Vagina (tissue), 2 donors: ENCODE measurements at places on chromosomes 16 and 17. TPM values are rescaled to one million over a fixed set of nuclear protein-coding genes. Genes with fewer than 3 reads are reported as not detected.

DNA sequence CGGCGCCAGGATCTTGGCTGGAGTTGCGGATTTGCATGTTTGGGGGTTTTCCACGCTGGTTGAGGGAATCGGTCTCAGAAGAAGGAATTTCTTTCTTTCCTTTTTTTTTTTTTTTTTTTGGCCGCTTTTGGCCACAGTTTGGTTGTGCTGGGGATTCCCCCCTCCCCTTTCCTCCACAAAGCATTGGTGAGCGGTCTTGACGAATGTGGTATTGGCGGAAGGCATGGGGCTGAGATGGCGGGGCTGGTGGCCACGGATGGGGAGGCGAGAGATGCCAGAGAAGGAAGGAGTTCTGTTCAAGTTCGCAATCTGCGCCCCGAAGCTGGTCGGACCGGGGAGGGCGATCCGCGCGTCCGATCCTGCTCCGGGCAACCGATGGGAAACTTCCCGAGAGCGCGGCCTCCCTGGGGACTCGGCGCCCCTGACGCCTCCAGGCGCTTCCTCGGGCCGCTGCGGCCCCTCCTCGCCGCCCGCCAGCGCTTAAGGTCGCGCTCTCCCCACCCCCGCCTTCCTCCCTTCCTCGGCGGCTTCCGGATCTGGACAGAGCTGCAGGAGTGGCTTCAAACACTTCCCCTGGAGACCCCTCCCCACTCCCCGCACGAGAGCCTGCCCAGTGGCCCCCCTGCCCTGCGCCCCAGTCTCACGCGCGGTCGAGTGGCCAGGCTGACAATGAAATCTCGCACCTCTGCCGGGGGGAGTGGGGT lies 43.2 kb downstream of the RAI1 start:
- peak overlapping the region; percentile 69 for H3K27ac ChIP-seq
- peak overlapping the region; percentile 60 for H3K4me3 ChIP-seq
- peaks cover 68% of the 10 kb centered on the region for H3K4me1 ChIP-seq
- H3K36me3 ChIP-seq = no peaks in the 10 kb centered on the region
- no peak for DNase-seq

- peaks cover 40% of the 10 kb centered on the region for H3K4me1 ChIP-seq
- H3K27me3 ChIP-seq = no peaks in the 10 kb centered on the region
Measured at GRCh38 chr17:45783593-45784292, 377 bp upstream of the CRHR1 start.

DNA sequence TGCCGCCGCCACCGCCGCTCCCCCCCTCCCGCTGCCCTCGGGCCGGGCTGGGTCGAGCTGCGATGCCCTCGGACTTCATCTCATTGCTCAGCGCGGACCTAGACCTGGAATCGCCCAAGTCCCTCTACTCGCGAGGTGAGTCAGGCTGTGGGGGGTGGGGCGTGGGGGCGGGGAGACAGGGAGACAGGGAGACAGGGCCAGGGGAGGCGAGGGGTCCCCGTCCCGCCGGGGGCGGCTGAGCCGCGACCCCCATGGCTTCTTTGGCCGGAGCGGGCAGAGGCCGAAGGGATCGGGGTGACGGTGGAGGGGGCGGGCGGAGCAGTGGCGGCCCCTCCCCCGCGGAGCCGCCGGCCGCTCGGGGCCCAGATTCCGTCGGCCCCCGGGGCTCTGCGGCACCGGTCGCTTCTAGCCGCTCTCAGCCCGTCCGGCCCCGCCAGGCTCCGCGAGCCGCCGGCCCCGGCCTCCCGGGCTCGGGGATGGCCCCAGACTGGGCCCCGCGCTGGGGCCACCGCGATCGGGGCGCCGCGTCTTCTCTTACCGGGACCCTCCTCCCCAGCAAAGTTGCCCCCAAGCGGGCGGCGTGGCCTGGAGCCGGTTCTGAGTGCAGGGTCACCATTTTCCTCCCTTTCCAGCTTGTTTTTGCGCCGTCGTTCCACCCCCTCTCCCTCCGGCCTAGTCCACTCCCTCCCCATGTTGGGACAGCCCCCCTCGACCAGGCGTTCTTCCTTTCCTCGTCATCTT lies 644 bp downstream of the NFAT5 start:
- peak overlapping the region; percentile 98 for H3K4me3 ChIP-seq
- H3K4me1 ChIP-seq = peaks cover 41% of the 10 kb centered on the region
- H3K27me3 ChIP-seq = no peaks in the 10 kb centered on the region
- no peaks in the 10 kb centered on the region for H3K36me3 ChIP-seq

GRCh38 chr17:1783834-1784611 lies 22.2 kb downstream of the SERPINF1 start:
- no peaks in the 10 kb centered on the region for H3K27me3 ChIP-seq
- peaks cover 76% of the 10 kb centered on the region for H3K4me1 ChIP-seq
- DNase-seq = no peak

- no peak overlapping the region for H3K27ac ChIP-seq
- no peaks in the 10 kb centered on the region for H3K36me3 ChIP-seq
- no peaks in the 10 kb centered on the region for H3K27me3 ChIP-seq
- H3K4me1 ChIP-seq = no peaks in the 10 kb centered on the region
- H3K4me3 ChIP-seq = no peak overlapping the region
Measured at GRCh38 chr16:51376080-51376479, 225.0 kb upstream of the SALL1 start.

- no peaks in the 10 kb centered on the region for H3K4me1 ChIP-seq
- no peak for DNase-seq
- H3K27me3 ChIP-seq = no peaks in the 10 kb centered on the region
- no peaks in the 10 kb centered on the region for H3K36me3 ChIP-seq
Measured at GRCh38 chr16:12614662-12615278, 188.9 kb downstream of the CPPED1 start.

GRCh38 chr16:1762196-1762878 lies 9.0 kb downstream of the NME3 start:
- no peaks in the 10 kb centered on the region for H3K4me1 ChIP-seq
- no peak for DNase-seq
- H3K27me3 ChIP-seq = no peaks in the 10 kb centered on the region
- no peak overlapping the region for H3K27ac ChIP-seq
- no peaks in the 10 kb centered on the region for H3K36me3 ChIP-seq
- H3K4me3 ChIP-seq = no peak overlapping the region

- H3K27me3 ChIP-seq = no peaks in the 10 kb centered on the region
- peak; percentile 72 for DNase-seq
- peaks cover 14% of the 10 kb centered on the region for H3K4me1 ChIP-seq
- H3K36me3 ChIP-seq = no peaks in the 10 kb centered on the region
- peak overlapping the region; percentile 72 for H3K27ac ChIP-seq
- H3K4me3 ChIP-seq = no peak overlapping the region
Measured at GRCh38 chr17:68401288-68401687, 56.0 kb downstream of the WIPI1 start.

DNA sequence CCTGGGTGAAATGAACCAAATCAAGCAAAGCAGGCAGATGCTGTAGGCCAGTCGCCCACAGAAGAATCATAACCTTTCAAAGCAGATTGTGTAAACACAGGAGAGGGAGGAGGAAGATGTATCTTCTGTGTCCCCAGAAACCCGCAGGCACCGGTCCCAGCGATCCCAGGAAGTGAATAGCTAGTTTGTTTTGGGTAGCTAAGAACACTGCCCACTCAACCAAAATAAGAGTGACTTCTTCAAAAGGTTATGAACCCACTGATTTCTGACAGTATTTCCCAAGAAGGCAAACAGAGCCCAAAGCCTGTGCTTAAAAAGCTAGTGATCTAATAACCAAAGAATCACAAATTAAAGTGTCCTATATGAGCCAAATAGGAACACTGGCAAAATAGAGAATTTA lies 67.8 kb downstream of the GRIN2A start:
- H3K4me3 ChIP-seq = no peak overlapping the region
- H3K4me1 ChIP-seq = no peaks in the 10 kb centered on the region
- no peaks in the 10 kb centered on the region for H3K27me3 ChIP-seq
- no peaks in the 10 kb centered on the region for H3K36me3 ChIP-seq
- no peak for DNase-seq
- no peak overlapping the region for H3K27ac ChIP-seq

DNA sequence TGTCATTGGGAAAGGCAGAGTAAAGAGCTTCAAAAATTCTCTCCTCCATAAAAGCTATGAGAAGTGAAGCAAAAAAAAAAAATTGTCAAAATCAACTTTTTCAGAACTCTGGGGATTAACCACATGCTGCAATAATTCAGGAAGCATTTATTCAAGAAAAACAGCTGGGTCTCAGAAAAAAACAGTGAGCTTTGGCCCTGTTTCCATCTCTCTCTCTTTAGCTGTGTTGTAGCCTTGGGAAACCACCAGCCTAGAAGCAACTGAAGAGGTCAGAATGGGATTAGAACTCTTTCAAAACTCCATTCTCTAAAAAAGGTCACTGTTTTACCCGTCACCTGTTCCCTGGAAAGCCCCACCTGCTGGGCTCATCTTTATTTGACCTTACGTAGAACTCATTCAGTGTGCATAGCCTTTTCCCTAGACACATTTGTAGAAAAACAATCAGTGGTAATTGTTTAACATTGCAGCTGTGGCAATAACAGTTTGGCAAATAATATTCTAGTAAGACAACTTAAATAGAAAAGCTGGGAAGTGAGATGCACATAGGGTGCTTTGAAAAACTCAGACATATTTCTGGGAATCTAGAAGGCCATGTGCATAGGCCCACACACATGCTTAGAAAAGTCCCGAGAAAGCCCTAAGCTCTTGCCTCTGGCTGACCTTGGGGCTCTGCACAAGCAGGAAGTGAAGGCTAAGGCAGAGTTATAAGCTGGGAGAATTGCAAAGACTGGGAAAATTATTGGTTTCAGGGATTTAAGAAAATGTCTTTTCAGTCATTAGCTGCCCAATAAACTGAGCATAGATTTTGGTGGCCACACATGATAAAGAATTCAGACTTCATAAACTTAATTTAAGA lies 18.0 kb downstream of the SLC5A11 start:
- no peak for DNase-seq
- no peaks in the 10 kb centered on the region for H3K36me3 ChIP-seq
- no peak overlapping the region for H3K4me3 ChIP-seq
- H3K27ac ChIP-seq = no peak overlapping the region

DNA sequence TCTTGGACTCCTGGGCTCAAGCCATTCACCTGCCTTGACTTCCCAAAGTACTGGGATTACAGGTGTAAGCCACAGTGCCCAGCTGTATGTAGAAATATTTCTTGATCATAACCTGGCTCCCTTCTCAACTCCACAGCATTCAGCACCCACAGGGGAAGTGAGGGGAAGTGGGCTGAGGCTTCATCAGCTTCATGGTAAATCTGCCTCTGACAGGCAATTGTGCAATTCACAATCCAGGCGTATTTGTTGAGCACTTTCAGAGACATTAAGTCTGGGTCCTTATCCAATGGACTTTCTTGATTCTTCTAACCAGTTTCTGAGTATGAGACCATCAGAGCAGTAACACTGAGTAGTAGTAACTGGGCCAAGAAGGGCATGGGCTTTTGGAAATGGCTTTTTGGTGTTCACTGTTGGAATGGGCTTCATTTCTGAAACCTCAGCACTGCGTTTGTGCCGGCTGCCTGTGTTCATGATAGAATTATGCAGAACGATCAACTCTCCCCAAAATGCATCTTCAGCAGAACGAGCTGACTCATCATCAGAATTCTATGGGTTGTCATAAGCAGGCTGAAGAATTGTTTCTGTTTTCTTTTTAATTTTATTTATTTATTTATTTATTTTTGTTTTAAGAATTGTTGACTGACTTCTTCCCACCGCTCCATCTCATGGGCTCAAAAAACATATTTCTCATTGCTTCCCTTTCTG lies 28.9 kb downstream of the FAM20A start:
- H3K4me3 ChIP-seq = no peak overlapping the region
- peaks cover 22% of the 10 kb centered on the region for H3K4me1 ChIP-seq
- DNase-seq = no peak

- H3K4me3 ChIP-seq = no peak overlapping the region
- no peak for DNase-seq
- no peaks in the 10 kb centered on the region for H3K27me3 ChIP-seq
Measured at GRCh38 chr16:58038219-58038641, 12.7 kb downstream of the MMP15 start.

DNA sequence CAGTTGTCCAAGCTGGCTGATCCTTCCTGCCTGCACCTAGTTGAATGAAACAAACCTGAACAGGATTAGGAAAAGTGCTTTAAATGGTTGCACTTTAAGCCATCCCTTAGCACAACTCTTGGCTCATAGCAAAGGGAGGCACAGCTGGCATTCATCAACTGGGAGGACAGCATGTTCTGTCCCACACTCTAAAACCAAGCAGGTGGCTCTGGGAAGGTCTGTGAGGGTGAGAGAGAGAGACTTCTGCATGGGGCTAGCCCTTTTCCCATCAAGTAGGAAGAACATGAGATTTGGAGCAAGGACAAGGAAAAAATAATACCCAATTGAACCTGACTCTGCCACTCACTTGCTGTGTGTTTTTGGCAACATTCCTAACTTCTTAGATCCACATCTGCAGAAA lies 140.9 kb upstream of the CCL2 start:
- no peaks in the 10 kb centered on the region for H3K27me3 ChIP-seq
- no peak overlapping the region for H3K27ac ChIP-seq
- H3K4me3 ChIP-seq = no peak overlapping the region
- no peaks in the 10 kb centered on the region for H3K4me1 ChIP-seq
- H3K36me3 ChIP-seq = no peaks in the 10 kb centered on the region
- DNase-seq = peak; percentile 25

GRCh38 chr16:20102021-20102420 lies 28.3 kb upstream of the GPR139 start:
- no peaks in the 10 kb centered on the region for H3K4me1 ChIP-seq
- no peaks in the 10 kb centered on the region for H3K36me3 ChIP-seq
- no peak overlapping the region for H3K27ac ChIP-seq
- DNase-seq = no peak
- no peak overlapping the region for H3K4me3 ChIP-seq

DNA sequence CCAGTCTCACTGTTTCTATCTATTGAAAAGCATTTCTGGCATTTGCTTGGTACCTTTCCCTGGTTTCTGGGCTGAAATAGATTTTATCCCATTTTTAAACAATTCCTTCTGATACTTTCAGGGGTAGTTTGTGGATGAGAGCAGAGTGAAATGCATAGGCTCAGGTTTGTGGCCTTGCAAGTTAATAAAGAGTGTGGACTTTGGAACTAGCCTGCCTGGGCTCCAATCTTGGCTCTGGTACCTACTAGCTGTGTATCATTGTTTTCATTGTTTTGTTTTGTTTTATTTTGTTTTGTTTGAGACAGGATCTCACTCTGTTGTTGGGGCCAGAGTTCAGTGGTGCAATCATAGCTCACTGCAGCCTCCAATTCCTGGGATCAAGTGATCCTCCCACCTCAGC lies 175.5 kb downstream of the PRKCB start:
- no peak overlapping the region for H3K27ac ChIP-seq
- no peaks in the 10 kb centered on the region for H3K4me1 ChIP-seq
- H3K27me3 ChIP-seq = no peaks in the 10 kb centered on the region

DNA sequence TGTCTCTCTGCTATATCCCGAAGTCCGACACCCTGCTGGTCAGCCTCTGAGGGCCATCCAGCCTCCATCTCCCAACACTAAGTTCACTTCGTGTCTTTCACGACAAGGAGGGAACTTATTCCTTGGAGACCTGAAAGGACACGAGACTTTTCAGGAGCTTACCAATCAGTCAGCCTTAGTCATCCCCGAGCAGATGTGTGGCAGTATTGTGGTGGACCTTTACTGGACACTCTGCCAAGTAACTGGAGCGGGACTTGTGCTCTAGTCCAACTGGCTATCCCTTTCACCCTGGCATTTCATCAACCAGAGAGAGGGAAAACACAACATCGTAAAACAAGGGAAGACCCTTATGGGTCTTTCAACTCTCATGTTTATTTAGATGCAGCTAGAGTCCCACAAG lies 87.1 kb downstream of the EMP2 start:
- DNase-seq = no peak
- H3K4me1 ChIP-seq = no peaks in the 10 kb centered on the region
- no peak overlapping the region for H3K27ac ChIP-seq
- H3K27me3 ChIP-seq = no peaks in the 10 kb centered on the region
- no peaks in the 10 kb centered on the region for H3K36me3 ChIP-seq

The C16orf92 gene
- total RNA-seq = not detected

The KCNAB3 gene
- total RNA-seq = 2.7 TPM

The CASKIN1 gene
- 0.25 TPM for total RNA-seq

The CCL4 gene
- 15.0 TPM for total RNA-seq

The OR1A1 gene
- not detected for total RNA-seq

The SCNN1B gene
- 76.9 TPM for total RNA-seq

The C16orf89 gene
- total RNA-seq = 4.4 TPM

The ARHGAP44 gene
- 3.2 TPM for total RNA-seq
